Left lobe of liver (tissue), 2 donors: ENCODE measurements at places on chromosomes 3 and 15.

DNA sequence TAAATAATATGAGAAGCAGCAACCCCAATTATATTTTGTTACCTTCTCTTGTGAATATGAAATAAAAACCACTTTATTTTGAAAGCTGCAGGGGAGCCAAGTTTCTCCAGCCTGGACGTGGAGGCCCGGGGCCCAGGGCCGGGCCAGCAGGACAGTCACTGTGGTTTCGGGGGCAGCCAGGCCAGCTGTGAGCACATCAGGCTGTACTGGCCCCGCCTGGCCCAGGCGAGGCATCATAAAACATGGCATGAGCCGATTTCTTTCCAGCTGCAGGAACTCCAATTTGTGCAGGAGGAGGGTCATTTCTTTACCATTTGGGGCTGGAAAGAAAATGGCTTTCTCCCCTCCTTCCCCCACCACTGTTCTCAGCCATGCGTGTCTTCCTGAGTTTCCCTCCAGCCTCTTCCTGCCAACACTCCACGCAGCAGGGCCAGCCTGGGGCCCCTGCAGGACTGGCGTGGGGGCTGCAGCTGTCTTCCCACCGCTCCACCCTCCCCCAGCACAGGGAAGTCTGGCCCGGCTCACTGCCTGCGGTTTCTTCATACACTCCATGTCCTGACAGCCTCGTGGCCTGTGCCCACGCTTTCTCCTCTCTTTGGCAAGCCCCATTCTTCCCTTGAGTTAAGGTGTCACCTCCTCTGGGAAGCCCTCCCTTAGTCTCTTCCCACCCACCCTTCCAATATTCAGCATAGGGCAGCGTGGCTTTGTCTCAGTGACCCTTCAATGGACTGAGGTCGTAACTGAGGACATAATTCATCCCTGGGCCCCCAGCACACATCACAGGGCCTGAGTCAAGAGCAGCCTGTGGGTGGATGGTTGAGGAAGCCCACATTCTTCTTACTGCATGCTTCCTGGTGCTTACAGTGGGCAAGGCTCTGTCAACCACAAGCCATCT is 135.8 kb downstream of the CHSY1 start:
- no peak for DNase-seq

DNA sequence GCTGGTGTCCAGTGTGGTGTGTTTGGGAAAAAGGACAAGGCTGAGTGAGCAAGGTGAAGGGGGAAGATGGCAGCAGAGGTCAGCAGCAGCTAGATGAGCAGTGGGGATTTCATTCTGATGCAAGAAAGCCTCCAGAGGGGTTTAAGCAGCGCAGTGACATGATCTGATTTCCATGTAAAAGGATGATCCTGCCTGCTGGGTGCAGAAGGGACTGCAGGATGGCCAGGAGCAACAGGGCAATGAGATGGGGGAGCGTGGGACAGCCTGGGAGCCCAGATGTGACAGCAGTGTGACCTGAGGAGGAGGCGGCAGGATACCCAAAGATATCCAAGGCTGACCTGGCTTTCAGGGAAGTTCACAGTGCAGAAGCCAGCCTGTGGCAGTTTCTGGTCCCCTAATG is 6.1 kb downstream of the WNT7A start:
- no peak for DNase-seq

GRCh38 chr3:107969994-107970819 is 120.6 kb downstream of the CD47 start:
- no peak for DNase-seq

DNA sequence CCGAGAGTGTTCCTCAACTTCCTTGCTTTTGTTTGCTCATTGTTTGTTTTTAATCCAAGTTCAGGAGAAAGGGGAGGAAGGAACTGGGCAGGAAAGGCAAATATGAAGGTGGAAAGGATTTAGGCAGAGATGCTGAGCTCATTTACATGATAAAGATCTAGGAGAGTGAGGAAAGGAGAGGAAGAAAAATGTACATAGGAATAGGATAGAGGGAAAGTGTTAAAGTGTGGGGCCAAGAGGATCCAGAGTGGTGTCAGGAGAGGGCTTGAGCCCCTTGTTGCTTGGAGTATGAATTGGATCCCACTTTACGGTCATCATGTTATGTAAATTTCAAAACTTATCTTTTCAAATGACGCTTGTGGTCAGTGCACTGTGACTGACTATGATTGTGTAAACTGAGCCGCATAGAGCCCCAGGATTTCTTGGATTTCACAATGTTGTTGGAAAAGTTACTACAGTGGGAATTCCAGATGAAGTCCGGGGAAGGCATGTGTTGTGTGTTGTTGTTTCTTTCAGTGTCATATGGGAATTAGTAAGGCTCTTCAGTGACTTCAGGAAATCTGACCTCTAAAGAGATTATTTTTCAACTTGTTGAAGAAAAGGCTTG is 15.0 kb upstream of the PLD1 start:
- no peak for DNase-seq

- no peak for DNase-seq
Observed at GRCh38 chr3:100319951-100320350, 14.6 kb upstream of the NIT2 start.

- DNase-seq = no peak
Observed at GRCh38 chr3:69607466-69608305, 131.6 kb upstream of the MITF start.

- DNase-seq = no peak
Observed at GRCh38 chr3:66149269-66149668, 71.5 kb upstream of the SLC25A26 start.

DNA sequence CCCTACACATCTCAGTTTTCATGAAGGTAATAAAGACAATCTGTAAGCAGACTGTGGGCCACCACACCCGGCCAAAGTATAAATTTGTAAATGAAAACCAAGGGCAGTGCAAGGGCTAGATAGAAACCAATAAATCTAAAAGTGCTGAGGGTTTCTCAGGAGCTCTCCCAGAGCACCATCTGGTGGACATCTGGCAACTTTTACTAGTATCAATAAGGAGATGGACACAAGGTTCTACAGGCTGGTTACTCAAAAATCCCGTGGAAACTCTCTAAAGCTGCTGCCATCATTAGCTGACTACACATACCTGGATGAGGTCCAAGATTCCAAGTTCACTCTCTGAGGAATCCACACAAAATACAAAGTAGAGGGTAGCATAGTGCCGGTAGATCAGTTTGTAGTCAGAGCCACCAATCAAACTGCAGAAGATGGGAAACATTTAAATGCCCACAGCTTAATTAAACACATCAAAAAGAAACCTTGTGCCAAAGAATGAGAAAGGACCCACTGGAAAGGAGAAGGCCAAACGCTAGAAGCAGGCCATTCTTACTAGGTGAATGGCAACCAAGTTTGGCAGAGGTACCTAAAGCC is 5.5 kb downstream of the AP3S2 start:
- peak; percentile 44 for DNase-seq

GRCh38 chr15:66620341-66620740 is 54.5 kb upstream of the LCTL start:
- no peak for DNase-seq

GRCh38 chr3:132911741-132912415 is 126.3 kb upstream of the TMEM108 start:
- no peak for DNase-seq

- DNase-seq = no peak
Observed at GRCh38 chr3:59135096-59135495, 85.3 kb upstream of the CFAP20DC start.

GRCh38 chr3:76044601-76045600 is 259.6 kb upstream of the ZNF717 start:
- no peak for DNase-seq

GRCh38 chr3:59832241-59832640 is 782.4 kb upstream of the CFAP20DC start:
- no peak for DNase-seq

GRCh38 chr3:32975891-32976595 is 24.6 kb downstream of the CCR4 start:
- DNase-seq = no peak

GRCh38 chr3:94614192-94614591 is 551.3 kb downstream of the NSUN3 start:
- DNase-seq = no peak

- DNase-seq = no peak
Observed at GRCh38 chr3:127446756-127447155, 143.8 kb downstream of the TPRA1 start.

GRCh38 chr3:102536456-102536855 is 101.6 kb downstream of the ZPLD1 start:
- no peak for DNase-seq

- DNase-seq = no peak
Observed at GRCh38 chr15:89396723-89397652, 62.4 kb upstream of the POLG start.

GRCh38 chr3:100603469-100603868 is 5.9 kb upstream of the ADGRG7 start:
- no peak for DNase-seq
